Hepatic stellate cell (primary cell): ENCODE measurements at places on chromosomes 6 and 20.

DNA sequence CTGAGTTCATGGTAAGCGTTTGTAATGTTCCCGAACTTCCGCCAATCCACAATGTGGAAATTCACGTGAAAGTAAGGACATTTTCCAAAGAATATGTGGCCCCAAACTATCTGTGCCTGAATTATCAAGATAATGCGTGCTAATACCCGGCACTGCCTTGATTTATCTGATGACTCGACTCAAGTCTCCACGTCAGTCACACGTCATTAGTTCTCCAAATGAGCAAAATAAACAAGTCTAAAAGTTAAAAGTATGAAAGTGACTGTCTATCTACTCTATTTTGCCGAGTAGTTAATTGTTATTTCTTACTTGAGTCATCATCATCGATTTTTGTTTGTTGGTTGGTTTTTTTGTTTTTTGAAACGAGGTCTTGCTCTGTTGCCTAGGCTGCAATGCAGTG is 21.7 kb upstream of the FOXC1 start:
- DNase-seq = no peak

GRCh38 chr6:111852725-111853124 is 20.5 kb downstream of the FYN start:
- DNase-seq = no peak

- DNase-seq = no peak
Observed at GRCh38 chr6:113211170-113211569, 646.0 kb upstream of the MARCKS start.

GRCh38 chr20:33249456-33249855 is 13.7 kb downstream of the BPIFA1 start:
- no peak for DNase-seq

DNA sequence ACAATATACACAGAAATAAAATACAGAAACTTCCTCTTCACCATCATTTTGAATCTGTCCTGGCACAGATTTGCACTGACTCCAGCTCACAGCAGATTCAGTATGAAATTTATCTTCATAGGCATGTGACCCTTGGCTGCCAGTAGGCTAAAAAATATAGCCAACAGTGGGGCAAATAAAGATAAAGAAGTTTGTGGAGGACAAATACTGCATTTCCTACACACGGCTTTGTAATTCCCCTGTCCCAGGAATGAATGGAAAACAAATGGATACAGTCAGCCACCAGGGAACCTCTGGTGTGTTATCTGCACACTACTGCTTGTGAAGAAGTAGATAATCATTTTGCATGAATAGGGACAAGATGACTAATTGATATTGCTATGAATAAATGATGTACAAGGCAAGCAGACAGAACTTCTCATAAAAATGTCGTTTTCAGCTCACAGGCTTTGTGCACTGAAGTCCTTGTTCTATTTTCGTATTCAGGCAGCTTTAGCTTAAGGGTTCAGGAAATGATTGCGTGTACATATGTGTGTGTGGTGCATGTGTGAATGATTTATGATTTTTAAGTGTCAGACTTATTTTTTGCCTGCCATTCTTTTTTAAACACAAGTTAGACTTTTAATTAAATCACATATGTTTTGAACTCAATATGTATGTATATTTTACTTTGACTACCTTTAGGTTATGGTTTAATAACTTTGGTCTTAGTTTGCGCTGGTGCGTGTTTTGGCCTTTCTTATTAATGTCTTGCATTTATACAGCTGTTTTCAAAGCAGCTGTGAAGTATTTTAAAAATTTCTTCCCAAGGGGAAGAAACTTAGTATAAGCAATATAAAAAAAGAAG is 543.8 kb upstream of the JAG1 start:
- DNase-seq = no peak

DNA sequence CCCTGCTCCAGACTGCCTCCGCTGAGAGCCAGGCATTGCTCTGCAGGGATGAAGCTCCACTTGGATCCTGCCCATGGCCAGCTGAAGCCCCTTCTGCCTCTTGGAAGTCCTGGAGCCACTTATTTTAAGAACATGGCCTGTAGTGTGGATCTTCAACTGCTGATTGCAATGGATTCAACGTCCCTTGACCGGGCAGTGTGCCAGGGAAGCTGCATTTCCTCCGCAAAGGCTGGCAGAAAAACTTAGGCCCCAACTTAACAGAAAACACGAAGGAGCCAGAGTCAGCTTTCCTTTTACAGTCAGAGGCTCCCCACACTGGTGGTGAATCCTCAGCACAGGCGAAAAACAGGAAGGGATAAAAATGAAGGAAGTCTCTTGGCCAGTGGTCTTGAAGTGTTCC is 26.3 kb upstream of the FOXQ1 start:
- no peak for DNase-seq

DNA sequence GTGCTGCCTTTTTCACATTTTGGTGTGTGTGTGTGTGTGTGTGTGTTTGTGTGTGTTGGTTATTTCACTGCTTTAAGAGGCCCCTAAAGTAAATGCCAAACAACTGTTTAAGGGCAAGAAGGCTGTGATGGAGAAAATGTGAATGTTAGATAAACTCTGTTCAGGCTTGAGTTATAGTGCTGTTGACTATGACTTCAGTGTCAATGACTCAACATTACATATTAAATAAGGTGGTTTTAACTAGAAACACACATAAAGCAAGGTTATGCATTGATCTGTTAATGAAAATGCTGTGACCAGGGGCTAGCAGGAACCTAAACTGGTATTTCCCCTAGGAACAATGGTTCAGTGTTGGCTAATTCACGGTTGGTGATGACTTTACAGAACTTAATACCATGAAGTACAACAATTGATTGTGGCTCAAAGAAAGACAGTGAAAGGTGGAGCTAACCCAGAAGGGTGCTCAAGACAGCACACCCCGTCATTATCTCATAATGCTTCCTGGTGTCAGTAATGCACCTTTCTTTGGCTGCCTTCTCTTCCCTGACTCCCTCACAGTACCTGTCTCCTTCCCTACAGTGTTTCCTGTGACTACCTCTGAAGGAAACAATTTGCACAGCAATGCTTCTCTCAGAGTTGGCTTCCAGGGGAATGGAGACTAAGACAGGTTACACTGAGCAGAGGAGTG is 116.1 kb downstream of the RIN2 start:
- no peak for DNase-seq
